ENCODE measurements at places on chromosomes 7 and 10.

DNA sequence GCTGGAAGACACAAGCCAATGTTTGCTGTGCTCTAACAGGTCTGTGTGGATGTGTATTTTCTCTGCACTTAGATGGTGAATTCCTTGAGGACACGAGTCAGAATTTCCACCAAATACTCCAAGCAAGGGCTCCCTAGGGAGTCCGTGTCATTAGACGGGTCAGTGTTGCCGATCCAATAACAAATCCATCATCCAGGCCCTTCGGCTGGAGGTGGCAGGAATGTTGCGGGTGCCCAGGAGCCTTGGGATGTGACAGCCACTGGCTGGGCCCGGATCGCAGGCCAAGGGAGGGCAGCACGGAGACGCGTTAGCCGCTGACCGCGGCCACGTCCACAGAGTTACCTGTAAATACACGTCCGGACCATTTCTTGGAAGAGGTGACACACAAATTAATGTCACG is 186.8 kb downstream of the WDR37 start:
- no peak overlapping the region for H3K4me3 ChIP-seq
- no peak for DNase-seq
- H3K27ac ChIP-seq = no peak overlapping the region
- H3K36me3 ChIP-seq = no peaks in the 10 kb centered on the region
- H3K27me3 ChIP-seq = no peaks in the 10 kb centered on the region

DNA sequence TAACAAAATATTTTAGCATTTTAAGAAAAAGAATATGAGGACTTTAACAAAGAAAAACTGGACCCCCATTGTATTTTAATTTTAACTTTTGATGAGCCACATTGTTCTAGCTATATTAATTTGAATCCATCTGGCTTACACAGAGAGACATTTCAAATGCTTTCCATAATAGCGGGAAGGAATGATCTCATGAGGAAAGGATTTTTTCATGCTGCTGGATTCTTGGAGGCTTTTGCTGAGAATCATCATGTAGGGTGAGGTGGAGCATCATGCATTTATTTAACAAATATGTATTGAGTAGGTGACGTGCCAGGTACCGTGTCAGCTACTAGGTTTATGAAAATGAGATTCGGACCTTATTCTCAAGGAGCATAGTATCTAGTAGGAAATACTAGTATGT is 1006.3 kb downstream of the SORCS1 start:
- H3K27me3 ChIP-seq = no peaks in the 10 kb centered on the region
- H3K4me3 ChIP-seq = no peak overlapping the region
- H3K36me3 ChIP-seq = no peaks in the 10 kb centered on the region
- no peaks in the 10 kb centered on the region for H3K4me1 ChIP-seq
- no peak overlapping the region for H3K27ac ChIP-seq

GRCh38 chr10:49282306-49282705 is 16.7 kb upstream of the C10orf71 start:
- no peak for DNase-seq
- no peak overlapping the region for H3K4me3 ChIP-seq
- H3K36me3 ChIP-seq = no peaks in the 10 kb centered on the region
- H3K4me1 ChIP-seq = no peaks in the 10 kb centered on the region
- H3K27me3 ChIP-seq = no peaks in the 10 kb centered on the region

DNA sequence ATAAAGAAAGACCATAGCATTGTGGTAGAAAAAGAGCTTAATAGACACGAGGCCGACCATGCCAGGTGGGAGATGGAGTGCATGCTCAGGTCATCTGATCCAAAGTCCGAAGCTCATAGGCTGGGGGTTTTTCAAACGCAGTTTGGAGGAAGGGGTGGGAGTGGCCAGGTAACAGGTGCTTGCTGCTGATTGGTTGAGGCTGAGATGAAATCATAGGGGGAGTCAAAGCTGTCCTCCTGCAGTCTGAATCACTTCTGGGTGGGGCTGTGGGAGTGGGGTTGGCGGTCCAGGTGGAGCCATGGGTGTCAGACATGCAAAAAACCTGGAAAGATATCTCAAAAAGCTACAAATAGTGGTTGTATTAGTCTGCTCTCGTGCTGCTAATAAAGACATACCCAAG is 2.8 kb upstream of the ERCC6 start:
- H3K27ac ChIP-seq = no peak overlapping the region
- no peaks in the 10 kb centered on the region for H3K27me3 ChIP-seq
- no peaks in the 10 kb centered on the region for H3K36me3 ChIP-seq
- DNase-seq = no peak
- H3K4me1 ChIP-seq = no peaks in the 10 kb centered on the region

GRCh38 chr7:73487486-73487885 is 34.6 kb downstream of the BAZ1B start:
- H3K36me3 ChIP-seq = no peaks in the 10 kb centered on the region
- no peaks in the 10 kb centered on the region for H3K4me1 ChIP-seq
- no peaks in the 10 kb centered on the region for H3K27me3 ChIP-seq

GRCh38 chr10:6543431-6544005 is 36.6 kb downstream of the PRKCQ start:
- no peak overlapping the region for H3K4me3 ChIP-seq
- no peak overlapping the region for H3K27ac ChIP-seq
- no peaks in the 10 kb centered on the region for H3K27me3 ChIP-seq
- no peaks in the 10 kb centered on the region for H3K36me3 ChIP-seq
- DNase-seq = no peak

DNA sequence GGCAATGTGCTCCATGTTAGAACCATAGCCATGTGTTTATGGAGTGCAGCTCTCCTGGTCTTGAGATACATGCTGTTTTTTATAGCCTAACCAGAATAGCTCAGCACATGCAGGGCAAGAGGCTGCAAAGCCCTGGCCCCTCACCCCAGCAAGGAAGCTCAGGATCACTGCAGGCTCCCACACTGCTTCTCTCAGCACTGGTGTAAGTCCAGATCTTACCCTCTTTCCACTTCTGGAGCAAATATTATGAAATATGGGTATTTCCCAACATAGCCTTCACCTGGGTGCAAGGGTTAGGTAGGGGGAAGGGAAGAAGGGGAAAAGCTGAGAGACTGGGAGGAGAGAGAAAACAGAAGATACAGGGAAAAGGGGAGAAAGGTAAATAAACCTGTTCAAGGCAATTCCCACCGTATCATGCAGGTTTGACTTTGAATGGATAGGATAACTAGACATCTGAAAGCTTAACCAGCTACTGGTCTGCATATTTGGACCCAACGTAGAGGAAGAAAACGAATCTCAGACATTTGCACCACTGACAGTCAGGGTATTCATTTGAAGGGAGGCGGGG is 19.7 kb downstream of the SKIDA1 start:
- H3K4me3 ChIP-seq = no peak overlapping the region
- H3K27me3 ChIP-seq = no peaks in the 10 kb centered on the region
- H3K27ac ChIP-seq = no peak overlapping the region

DNA sequence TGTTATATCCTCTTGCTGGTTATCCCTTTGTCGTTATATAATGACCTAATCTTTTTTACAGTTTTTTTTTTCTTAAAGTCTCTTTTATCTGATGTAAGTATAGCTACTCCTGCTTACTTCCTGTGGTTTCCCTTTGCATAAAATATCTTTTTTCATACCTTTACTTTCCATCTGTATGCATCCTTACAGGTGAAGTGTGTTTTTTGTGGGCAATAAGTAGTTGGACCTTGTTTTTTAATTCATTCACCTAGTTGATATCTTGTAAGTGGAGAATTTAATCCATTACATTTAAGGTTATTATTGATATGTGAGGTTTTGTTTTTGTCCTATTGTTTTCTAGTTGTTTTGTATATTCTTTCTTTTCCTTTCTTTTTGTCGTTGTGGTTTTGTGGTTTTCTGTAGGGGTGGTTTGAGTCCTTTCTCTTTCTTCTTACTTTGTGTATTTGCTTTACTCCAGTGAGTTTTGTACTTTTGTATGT is 168.6 kb downstream of the MLLT10 start:
- H3K27me3 ChIP-seq = no peaks in the 10 kb centered on the region
- H3K27ac ChIP-seq = no peak overlapping the region
- no peaks in the 10 kb centered on the region for H3K36me3 ChIP-seq
- no peaks in the 10 kb centered on the region for H3K4me1 ChIP-seq

DNA sequence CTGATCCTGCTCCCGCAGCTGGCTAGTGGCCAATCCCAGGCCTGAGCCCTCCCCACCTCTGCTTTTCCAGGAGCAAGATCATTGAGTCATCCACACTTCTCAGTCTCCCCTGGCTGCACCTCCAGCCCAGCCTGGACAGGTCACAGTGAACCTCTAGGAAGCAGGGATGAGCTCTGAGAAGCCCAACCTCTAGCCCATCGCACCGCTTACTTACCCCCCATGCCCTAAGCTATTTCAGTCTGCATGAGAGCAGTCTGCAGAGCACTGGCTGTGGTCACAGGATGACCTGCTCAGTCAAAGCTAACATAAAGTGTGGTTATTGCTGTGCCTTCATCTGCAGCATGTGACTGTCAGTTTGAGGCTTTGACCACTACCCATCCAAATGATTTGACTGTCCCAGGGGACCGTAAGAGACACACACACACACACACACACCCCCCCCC is 129.2 kb downstream of the SORBS1 start:
- H3K4me3 ChIP-seq = no peak overlapping the region
- H3K36me3 ChIP-seq = no peaks in the 10 kb centered on the region
- DNase-seq = peak; percentile 65

GRCh38 chr7:95583834-95584621 is 12.3 kb downstream of the PDK4 start:
- peak overlapping the region; percentile 22 for H3K27ac ChIP-seq
- H3K27me3 ChIP-seq = no peaks in the 10 kb centered on the region
- H3K4me1 ChIP-seq = no peaks in the 10 kb centered on the region
- H3K4me3 ChIP-seq = no peak overlapping the region

DNA sequence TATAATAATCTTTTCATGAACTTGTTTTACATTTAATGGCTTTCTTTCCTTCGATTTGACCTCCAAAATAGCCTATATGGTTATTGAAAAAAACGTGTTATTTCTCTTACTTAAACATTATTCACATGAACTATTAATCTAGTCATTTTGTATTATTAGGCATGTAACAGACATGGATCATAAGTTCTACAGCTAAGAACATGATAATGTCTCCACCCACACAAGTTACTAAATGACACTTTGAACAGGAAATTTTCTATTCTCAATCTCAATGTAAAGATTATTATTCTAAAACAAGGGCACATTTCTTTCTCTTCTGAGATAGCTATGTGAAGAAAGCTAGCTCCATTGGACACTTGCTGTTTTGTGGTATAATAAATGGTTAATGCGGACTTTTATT is 10.0 kb downstream of the LAMB4 start:
- no peak overlapping the region for H3K27ac ChIP-seq
- H3K4me1 ChIP-seq = no peaks in the 10 kb centered on the region
- H3K36me3 ChIP-seq = no peaks in the 10 kb centered on the region
- H3K4me3 ChIP-seq = no peak overlapping the region
- no peaks in the 10 kb centered on the region for H3K27me3 ChIP-seq

- no peaks in the 10 kb centered on the region for H3K27me3 ChIP-seq
- no peaks in the 10 kb centered on the region for H3K4me1 ChIP-seq
- no peak for DNase-seq
These were observed 89.2 kb upstream of the BTBD16 start for GRCh38 chr10:122181876-122182275.

GRCh38 chr7:725223-726005 is 1.1 kb upstream of the DNAAF5 start:
- H3K27me3 ChIP-seq = no peaks in the 10 kb centered on the region
- DNase-seq = no peak
- H3K4me1 ChIP-seq = peaks cover 16% of the 10 kb centered on the region
- no peak overlapping the region for H3K4me3 ChIP-seq
- no peaks in the 10 kb centered on the region for H3K36me3 ChIP-seq

DNA sequence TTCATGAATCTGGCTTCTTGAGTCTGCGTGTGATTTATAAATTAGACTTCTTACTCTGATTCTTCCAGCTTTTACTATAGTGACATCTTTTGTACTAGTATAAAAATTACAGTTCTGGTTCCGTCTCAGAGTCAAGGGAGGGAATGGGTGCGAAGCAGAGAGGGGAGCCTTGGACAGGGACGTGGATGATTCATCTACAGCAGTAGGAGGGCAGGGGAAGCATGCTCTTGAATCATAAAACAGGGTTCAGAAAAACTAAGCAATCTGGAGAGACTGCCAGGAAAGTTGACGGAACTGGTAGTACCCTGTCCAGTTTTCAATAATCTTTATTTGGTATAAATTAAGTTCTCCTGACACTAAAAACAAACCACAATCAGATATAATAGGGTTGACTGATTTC is 58.1 kb downstream of the ITGA8 start:
- no peak overlapping the region for H3K4me3 ChIP-seq
- H3K27me3 ChIP-seq = no peaks in the 10 kb centered on the region
- no peak overlapping the region for H3K27ac ChIP-seq
- H3K4me1 ChIP-seq = no peaks in the 10 kb centered on the region

DNA sequence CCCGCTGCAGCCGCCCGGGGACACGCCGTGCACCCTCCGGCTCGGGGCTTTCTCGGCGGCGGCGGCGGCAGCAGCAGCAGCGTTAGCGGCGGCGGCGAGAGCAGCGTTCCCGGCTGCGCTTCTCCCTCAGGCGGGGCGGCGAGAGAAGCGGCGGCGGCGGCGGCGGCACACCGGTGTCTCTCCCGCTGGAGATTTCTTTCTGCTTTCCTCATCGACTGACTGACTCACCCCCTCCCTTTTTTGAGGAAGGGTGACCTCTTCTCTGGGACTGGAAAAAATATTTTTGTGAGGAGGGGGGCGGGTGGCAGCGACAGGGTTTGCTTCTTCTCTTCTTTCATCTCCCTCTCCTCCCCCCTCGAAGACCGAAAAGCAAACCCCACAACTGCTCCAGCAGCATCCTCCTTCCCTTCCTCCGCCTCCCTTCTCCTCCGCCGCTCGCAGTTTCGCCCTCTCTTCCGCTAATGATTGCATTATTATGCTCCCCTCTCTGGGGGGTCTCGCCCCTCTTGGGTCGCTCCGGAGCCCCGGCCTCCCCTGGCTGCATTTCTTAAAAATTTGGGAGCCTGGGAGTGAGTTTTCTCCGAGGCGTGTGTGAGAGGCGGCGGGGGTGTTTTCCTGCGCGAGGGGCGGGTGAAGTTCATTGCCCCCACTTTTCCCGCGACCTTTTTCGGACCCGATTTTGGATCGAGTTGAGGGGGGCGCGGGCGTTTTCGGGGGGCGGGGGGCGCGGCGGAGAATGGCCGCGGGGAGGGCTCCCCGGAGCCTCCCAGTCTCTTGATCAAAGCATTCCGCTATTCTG is 411 bp downstream of the AUTS2 start:
- DNase-seq = no peak
- no peaks in the 10 kb centered on the region for H3K36me3 ChIP-seq
- no peaks in the 10 kb centered on the region for H3K27me3 ChIP-seq

DNA sequence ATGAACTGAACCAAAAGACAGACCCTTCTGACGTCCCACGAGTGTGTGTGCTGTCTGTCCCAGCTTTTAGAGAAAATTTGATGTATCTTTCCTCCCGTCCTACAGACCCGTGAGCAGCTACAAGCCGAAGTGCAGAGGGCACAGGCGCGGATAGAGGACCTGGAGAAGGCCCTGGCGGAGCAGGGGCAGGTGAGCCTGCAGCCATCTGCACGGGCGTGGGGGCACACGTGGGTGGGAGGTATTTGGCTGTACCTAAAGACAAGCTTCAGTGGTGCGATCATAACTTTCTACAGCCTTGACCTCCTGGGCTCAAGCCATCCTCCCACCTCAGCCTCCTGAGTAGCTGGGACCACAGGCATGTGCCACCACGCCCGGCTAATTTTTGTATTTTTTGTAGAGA is 41.7 kb upstream of the DPYSL4 start:
- no peak overlapping the region for H3K27ac ChIP-seq
- H3K4me1 ChIP-seq = no peaks in the 10 kb centered on the region

All from uterus (tissue), 4 donors.